ENCODE measurements at places on chromosomes 16 and 17.
A peak's percentile ranks its signal among the peaks of the same experiment; 100 is the strongest.

GRCh38 chr17:49239963-49240362, 9.4 kb upstream of the PHOSPHO1 start:
- no peak for DNase-seq

DNA sequence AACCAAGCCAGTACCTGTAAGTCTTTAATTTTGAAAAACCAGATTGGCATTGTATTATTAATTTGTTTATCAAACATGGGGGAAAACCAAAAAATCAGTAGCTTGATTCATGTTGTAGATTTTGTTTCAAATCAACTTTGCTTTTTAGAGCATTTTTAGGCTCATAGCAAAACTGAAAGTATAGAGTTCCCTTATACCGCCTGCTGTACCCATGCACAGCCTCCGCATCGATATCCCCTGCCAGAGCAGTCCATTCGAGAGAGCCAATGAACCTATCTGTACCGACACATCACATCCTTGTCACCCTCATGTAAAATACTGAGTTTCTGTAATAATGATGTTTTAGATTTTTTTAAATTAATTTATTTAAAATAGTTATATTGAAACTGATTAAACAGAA, 16.2 kb upstream of the MRC2 start:
- DNase-seq, result no peak

DNA sequence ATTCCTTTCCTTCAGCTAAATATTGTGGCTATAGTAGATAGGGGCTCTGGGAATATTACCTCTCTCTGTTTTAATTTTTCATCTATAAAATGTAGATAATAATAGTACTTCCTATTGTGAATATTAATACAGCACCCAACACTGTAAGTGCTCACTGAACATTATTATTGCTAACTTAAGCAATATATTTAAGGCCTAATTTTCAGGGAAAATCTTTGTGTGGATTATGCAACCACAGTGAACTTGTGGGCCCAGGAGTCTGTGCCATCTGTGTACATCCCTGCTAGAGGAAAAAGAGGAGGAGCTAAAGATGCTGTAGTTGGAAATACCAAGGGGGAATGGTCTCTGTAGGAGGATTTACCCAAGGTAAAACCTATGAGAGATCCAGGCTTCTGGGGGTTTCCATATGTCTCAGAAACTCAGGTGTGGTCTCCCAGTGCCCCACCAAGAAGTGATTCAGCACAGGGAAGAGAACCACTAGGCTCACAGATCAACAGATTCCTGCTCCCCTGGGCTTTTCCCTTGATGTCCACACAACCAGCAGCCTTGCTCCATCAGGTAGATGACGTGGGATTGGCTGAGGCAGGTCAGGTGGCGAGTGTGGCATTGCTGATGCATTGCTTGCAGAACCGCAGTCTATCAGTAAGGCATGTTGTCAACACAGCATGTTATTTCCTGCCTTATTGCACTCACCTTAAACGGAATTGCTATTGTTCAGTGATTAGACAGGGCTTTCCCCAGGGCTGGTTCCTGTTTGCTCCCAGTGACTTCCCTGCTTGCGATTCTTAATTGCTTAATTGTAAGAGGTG, 1.6 kb upstream of the N4BP1 start:
- DNase-seq, result peak; percentile 6

DNA sequence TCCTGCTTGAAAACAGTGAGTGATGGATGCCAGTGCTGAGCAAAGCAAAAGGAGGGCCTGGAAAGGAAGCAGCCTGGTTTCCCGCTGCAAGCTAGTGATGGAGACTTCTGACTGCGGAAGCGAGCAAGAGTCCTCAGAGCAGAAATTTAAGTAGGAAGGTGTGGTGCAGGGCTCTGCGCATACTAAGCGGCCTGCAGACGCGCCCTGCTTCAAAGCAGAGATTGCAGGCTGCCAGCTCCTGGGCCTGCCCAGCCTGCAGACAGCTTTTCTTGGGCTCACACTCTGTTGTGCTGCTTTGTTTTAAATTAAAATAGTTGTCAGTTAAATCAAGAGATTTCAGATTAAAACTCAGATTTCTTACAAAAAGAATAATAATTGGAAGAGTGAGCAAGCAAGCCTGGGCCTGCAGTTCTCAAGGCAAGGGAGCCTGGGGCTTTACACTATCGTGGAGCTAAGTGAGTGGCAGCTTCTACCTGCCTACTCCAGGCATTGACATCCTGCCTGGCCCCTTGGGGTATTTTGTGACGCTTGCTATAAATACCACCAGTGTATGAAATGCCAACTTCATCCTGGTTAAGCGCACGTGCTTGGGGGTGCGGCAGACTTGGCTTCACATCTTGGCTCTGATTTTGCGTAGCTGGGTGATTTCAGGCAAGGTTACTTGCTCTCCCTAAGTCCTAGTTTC, 237.3 kb downstream of the XYLT1 start:
- no peak for DNase-seq

All from NCI-H1436 treated with DMSO at 0.1 percent for 48 hours (cell line).